ENCODE measurements at places on chromosomes 5 and 9.

GRCh38 chr9:76151267-76151666, 243.0 kb downstream of the RFK start:
- no peak for DNase-seq

DNA sequence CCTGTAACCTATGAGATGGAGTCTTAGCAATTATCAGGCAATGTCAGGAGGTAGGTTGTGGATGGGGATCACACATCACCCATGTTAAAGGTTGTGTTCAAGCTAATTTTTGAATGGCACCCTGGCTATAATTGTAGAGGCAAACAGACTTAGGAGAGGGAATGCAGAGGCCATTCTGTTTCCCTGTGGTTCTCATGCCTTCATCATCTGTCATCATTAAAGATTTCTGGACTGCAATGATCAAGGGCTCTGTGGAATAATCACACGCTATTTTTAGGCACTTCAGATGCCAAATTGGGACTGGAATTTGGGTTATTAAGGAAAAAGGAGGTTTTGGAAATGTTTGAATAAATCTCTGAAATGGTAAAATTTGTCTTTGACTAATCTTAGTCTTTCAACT, 1065.4 kb downstream of the TAF11L14 start:
- DNase-seq, result no peak

DNA sequence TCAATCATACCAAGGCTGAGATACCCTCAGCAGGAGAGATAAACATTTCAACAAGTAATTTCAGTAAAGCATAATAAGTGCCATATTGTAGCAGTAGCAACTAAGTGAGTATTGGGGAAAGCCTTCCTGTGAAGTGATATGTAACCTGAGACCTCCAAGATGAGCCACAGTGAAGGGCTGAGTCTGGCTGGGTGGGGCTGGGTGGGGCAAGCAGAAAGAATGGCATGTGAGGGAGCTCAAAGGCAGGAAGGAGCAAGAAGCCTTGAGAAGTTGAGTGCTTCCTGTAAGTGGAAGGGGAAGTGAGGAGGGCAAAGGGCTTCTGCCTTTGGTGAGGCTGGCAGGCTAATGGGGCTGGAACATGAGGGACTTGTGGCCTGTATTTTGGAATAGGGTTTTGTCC, 19.7 kb upstream of the ASTN2 start:
- DNase-seq, result no peak

GRCh38 chr5:117411701-117412100, 837.1 kb upstream of the SEMA6A start:
- no peak for DNase-seq

GRCh38 chr5:30838936-30839496, 354.5 kb upstream of the CDH6 start:
- DNase-seq, result no peak
